ENCODE measurements at places on chromosomes 16 and 17.

- no peak for DNase-seq
These were observed 12.5 kb downstream of the ERN2 start for GRCh38 chr16:23700509-23700908.

- no peak for DNase-seq
These were observed 16.4 kb downstream of the CLEC19A start for GRCh38 chr16:19301931-19302330.

- no peak for DNase-seq
These were observed 6.1 kb upstream of the MGAT5B start for GRCh38 chr17:76862079-76862478.

DNA sequence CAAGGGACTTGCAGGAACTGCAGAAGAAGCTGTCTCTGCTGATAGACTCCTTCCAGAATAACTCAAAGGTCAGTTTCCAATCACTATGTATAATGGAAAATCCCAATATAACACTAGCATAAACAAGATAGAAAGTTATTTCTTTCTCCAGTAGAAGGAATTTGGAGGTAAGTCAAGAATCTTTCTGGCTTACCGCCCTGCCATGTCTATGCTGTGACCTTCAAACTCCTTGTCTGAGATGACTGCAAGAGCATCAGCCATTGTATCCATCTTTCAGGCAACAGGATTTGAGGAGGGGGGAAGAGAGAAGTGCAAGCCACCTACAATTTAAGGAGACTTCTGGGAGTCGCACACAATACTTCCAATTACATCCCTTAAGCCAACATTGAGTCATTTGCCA is 2.7 kb downstream of the LDAF1 start:
- DNase-seq, result no peak

- no peak for DNase-seq
These were observed 254.8 kb upstream of the HSBP1 start for GRCh38 chr16:83552930-83553329.

DNA sequence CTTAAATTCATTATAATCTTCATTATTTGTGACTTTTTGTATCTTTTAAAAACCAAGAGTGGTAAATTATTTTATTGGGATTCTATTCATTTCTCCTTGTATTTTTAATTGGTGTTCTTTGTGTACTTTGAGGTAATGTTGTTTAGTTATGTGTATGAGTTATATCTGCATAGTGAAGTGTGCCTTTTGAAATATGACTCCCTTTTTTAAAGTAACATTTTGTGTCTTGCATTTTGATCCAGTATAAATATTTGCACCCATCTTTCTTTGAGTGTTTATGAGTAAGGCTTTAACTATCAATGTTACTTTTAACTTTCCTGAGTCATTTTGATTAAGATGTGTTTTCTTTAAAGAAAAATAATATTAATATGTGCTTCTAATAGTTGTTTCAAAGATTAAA is 90.0 kb upstream of the MYOCD start:
- no peak for DNase-seq

GRCh38 chr17:27654654-27655524 is 23.9 kb downstream of the LGALS9 start:
- peak; percentile 57 for DNase-seq

GRCh38 chr17:78738278-78738677 is 43.8 kb downstream of the CYTH1 start:
- DNase-seq, result no peak

GRCh38 chr16:12406926-12407690 is 396.6 kb downstream of the CPPED1 start:
- DNase-seq, result no peak

GRCh38 chr17:17892009-17892408 is 55.2 kb upstream of the SREBF1 start:
- DNase-seq, result no peak

DNA sequence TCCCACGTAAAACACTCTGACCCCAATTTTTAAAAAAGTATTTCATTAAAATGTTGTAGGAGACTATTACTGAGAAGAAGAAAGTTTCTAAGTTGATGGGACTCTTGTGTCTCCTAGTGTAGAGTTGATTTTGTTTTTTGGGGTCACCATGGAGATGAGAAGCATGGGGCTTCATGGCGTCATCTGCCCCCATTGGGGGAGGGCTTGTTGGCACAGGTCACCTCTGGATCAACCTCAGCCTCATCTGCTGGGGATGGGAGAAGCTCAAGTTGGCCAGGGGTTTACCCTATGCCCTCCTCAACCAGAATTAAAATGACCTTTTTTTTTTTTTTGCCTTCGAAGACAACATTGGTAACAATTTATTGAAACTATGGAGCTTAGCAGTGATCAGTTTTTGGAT is 28.3 kb downstream of the MSI2 start:
- no peak for DNase-seq

GRCh38 chr17:34379868-34380267 is 16.8 kb upstream of the CCL1 start:
- DNase-seq, result no peak

DNA sequence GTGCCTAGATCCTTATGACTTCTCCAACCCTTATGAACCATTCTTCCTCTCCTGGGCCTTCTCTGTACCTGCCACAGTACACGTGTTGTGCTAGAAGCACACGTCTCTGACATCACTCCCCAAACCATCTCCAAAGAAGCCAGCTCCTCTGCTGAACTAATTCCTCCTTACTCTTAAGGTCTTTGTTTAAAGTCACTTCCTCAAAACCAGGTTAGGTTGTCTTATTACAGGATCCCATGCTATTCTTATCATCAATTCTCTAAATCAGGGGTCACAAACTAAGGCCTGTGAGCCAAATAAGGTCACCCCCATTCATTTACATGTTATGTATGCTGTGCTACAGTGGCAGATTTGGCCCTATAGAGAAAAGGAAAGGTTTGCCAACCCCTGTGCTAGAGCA is 4.0 kb downstream of the SUPT6H start:
- DNase-seq, result no peak
